ENCODE measurements at places on chromosomes 16 and 17.
A peak's percentile ranks its signal among the peaks of the same experiment; 100 is the strongest.

GRCh38 chr17:1422885-1423284 is 22.9 kb upstream of the YWHAE start:
- no peak for DNase-seq

DNA sequence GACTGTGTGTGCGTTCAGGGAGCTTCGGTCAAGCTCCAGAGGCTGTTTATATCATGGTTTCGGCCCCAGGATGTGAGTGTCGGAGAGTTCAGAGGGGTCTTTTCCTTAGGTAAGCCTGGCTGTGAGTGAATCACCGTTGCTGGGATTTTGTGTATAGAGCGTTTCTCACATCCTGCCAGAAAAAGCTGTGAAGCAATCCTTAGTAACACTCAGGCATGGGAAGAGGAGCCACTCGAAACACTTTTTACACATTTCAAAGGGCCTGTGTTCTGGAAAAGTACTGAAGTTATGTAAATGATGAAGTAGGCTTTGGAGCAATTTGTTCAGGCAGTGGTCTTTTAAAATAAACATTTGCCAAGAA is 662 bp downstream of the PGS1 start:
- no peak for DNase-seq

DNA sequence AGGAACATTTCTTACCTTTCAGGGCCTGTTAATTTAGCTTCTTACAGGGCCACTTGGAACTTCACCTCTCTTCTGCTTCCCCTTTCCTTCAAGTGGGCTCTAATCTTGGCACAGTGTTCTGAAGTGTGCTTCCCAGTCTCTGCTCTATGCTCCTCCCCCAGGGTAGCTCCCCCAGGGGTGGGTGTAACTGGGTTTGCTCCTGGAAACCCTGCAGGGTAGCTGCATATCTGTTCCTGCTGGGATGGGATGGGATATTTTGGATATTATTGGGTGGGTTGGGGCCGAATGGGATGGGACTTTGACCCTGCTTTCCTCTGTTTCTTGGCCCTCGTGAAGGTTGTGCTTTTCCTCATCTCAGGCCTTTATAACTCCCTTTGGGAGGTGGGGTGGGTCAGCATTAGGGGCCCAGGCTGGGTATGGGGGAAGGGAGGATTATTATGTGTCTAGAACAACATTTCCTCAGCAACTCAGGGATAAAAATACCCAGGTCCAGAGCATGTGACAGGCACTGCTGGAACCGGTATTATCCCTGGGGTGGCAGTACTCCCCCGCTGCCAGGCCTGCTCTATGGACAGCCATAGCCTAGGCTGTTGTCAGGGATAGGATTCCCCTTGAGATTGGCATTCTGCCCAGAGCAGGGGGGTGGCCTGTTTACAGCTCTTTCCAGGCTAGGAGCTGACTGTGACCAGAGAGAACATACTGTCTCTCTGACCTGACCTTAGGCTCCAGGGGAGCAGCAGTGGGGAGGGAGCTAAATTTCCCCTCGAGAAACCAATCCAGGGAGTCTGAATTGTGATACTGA is 5.0 kb downstream of the NFE2L1 start:
- DNase-seq, result no peak

DNA sequence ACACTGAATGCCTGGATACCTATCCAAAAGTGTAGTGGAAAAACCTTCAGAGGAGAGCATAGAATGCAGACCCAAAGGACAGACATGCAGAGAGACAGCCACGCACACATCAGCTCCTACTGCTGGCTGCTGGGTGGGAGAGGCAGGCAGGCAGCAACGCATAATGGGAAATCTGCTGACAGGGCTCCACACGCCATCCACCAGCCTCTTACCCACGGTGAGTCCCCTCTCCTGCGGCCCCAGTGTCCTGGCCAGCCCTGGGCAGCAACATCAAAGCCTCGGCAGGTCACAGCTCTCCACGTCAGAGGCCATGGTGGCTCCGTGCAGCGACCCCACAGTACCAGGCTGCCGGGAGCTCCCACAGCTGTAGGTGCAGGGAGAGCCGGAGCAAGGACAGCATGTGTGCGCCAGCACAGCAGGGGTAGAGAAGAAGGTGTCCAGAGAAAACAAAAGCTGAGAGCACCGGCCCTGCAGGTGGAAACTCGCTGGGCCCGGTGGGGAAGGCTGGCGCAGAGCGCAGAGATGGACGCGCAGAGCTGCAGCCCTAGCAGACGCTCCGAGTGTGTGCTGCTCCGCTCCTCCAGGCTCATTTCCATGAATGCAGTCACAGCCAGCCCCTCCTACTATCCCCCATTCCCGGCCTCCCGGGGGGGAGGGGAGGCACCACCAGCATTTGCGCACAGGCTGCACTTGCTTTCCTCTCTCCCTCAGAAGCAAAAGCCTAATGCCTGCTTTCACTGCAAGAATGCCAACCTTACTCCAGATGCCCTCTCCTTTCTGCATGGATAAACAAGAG is 58.9 kb downstream of the CYTH1 start:
- DNase-seq, result peak; percentile 21

DNA sequence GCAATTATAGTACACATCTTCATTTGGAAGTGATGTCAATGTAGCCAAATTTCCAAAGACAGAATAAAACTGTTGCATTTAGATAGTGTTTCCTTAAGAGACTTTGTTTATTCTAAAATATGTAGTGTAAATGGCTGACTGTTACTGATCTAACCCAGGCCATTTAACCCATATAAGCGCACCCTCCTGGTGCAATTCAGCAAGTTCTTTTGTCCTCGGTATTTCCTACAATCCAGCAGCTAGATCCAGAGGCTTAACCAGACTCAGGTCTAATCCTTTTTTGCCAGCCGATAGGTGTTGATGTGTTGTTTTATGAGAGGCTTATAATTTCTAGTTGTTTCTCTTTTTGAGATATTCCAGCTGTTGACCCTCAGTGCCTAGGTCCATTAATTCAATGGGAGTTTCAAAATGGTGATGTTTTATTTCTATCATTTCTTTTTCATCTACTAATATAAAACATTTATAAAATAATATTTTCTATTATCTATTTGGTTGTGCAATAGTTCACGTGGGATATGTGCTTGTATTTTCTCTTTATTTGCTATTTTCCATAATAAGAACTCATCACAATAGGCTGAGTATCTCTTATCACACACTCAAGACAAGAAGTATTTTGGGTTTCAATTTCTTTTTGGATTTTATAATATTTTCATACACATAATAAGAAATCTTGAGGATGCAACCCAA is 14.5 kb downstream of the ABCA9 start:
- no peak for DNase-seq

- DNase-seq, result peak; percentile 74
These were observed 399.7 kb downstream of the XYLT1 start for GRCh38 chr16:17070882-17071592.

DNA sequence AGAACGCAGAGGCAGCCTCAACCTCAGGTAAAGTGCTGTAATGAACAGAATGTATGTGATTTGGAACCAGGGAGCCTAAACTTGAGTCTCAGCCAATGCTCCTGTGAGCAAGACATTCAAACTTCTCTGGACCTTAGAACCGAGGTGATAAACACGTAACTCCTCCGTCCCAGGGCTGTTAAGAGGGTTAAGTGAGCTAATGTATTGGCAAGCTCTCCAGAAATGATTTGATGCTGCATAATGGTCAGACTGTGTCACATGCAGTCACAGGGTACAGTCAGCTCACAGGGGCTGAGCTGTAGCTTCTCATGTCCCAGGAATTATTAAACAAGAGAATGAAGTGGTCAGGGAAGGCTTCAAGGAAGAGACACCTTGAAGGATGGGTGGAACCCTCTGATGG is 10.0 kb upstream of the SLC4A1 start:
- DNase-seq, result no peak

DNA sequence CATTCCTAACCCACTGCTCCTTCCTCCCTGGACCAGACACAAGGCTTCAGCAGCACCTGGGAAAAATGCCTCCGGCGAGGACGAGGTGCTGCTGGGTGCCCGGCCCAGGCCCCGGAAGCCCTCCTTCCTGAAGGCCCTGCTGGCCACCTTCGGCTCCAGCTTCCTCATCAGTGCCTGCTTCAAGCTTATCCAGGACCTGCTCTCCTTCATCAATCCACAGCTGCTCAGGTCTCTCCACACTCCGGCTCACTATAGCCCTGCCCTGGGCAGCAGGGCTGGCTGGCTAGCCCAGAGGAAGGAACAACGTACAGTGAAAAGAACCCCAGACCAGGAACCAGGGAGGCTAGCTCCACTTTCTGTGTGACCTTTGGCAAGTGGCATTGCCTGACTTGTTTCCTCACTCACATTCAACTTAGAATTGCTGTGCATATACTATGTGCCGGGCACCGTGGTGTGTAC is 26.2 kb downstream of the ABCC3 start:
- no peak for DNase-seq

DNA sequence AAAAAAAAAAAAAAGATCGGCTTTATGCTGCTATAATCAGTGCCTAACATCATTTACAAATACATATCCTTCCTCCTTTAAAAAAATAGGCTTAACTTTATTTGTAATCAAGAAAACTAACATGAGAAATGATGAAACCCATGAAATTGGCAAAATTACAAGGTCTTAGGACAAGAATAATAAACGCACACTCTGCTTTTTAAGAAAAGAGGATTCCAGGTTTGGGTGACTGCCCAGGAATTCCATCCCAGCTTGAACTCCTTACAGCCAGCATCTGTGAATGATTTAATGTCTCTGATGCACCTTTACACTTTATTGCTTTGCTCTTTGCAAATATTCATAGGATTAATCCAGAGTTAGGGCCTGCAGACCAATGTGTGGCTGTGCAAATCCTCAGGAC is 196.0 kb downstream of the CBLN1 start:
- no peak for DNase-seq

GRCh38 chr17:42281571-42282096 is 5.4 kb upstream of the STAT5B start:
- peak; percentile 93 for DNase-seq

- no peak for DNase-seq
These were observed 516.4 kb downstream of the GRIN2A start for GRCh38 chr16:9665851-9666271.

GRCh38 chr16:57113042-57113453 is 20.7 kb downstream of the CPNE2 start:
- DNase-seq, result no peak

DNA sequence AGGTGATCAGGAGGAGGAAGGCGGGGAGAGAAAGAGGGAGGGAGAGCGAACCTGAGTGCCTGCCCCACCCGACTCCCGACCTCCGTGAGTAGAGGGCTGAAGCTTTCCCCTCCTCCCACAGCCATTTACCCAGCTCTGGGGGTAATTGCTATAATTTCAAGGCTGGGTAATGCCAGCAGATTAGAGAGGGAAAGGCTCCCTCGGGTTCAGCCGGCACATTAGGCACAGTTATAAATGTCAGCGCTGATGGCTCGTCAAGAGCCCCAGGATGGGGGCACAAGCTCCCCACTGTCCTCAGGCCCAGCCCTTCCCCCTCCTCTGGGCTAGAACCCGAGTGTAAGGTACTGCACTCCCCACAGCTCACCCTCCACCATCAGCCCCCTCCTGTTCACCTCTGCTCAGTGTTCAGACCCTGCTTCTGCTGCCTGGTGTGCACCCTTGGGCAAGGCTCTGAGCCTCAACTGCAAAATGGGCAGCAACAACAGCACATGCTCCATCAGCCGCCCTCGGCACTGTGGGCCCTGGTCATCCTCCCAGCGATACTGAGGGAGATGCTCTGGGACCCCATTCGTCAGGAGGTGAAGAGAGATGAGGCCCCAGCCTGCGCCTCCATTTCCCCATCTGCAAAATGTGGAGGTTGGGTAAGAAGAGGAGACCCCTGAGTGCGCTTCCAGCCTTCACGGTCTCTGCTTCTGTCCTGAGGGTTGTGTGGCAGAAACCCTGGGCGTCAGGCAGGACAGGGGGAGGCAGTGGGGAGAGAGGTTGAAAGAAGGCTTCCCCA is 77.2 kb downstream of the NT5M start:
- DNase-seq, result no peak

DNA sequence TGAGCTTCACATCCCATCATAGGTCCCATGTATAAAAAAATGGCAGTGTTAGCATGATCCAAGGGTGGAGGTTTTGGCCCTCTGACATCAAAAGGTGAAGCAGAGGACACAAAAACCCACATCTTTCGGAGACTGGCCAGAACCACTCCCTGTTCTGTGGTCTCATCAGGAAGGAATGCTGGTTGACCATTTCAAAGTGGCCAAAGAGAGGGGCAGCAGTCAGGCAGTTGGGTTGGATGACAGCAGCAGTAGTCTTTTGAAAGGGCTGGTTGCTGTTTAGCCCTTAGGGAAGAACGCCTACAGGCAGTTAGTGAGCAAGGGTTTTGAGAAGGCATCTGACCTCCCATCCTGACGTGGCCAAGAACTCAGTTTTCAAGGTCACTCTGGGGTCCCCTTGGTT is 40.5 kb downstream of the LCMT1 start:
- no peak for DNase-seq

DNA sequence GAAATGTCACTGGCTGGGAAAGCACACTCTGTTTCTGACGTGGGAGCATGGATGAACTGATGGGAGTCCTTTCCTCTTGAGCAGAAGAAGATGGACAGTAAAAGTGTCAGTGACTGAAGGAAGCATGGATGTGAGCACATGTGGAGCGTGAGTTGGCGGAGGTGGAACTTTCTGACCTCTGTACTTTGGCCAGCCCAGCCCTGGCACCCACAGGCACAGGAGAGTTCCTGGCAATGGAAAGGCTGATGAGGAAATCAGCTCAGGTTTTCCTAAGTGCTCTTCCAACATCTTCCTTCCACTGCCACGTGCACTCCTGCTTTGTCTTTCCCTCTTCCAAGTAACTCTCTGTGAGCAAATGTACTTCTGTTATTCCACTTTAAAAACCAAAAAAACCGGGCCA is 276.8 kb downstream of the NTN1 start:
- no peak for DNase-seq

DNA sequence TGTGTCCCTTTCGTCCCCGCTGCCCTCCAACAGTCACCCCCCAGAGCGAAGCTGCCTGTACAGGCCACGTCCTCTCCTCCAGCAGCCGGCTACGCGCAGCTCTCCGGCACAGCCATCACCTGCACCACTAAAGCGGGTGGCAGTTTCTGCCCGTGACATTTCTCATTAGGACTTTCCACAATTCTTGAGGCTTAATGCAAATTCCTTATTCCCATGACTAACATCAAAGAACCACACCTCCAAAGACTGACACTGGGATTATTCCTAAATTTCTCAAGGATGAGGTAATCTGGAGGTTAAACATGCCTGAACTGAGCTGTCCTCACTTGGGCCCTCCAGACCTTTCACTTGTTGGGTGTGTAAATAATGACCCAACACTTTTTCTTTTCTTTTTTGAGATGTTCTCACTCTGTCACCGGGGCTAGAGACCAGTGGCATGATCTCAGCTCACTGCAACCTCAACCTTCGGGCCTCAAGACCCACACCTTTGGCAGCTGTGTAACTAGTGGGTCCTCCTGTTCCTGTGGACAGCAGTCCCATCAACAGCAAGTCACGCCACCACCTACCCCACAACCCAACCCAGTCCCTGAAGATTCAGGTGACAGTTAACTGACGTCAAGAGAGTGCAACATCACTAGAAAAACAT is 11.7 kb downstream of the ANKRD11 start:
- DNase-seq, result no peak

GRCh38 chr17:30807896-30808295 is 16.6 kb downstream of the CRLF3 start:
- DNase-seq, result no peak

- DNase-seq, result no peak
These were observed 2.3 kb downstream of the RBFOX1 start for GRCh38 chr16:7334801-7335560.

GRCh38 chr16:22624800-22625533 is 114.3 kb downstream of the NPIPB5 start:
- DNase-seq, result no peak

All from NCI-H774 (cell line).